ENCODE measurements at places on chromosomes 4 and X.

GRCh38 chrX:41192880-41193279 lies 107.6 kb downstream of the USP9X start:
- DNase-seq = no peak

DNA sequence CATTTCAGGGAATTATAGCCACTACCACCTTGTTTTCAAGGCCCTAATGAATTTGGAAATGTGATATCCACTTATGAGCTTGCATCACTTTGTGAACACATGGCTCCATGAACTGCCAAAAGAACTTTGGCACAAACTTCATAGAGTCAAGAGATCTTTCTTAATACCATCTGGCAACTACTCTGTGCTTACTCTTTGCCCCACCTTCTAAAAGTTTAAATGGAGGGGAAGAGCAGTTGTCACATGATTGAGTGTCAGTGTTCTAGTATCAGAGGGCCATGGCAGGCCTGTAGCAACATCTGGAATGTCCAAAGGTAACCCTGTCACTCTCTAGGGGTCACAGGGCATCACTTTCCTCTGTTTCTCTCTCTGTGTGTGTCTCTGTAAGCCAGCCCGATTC lies 2.6 kb upstream of the ADH1B start:
- DNase-seq = no peak

- DNase-seq = no peak
Measured at GRCh38 chr4:144658903-144659302, 12.9 kb downstream of the HHIP start.

DNA sequence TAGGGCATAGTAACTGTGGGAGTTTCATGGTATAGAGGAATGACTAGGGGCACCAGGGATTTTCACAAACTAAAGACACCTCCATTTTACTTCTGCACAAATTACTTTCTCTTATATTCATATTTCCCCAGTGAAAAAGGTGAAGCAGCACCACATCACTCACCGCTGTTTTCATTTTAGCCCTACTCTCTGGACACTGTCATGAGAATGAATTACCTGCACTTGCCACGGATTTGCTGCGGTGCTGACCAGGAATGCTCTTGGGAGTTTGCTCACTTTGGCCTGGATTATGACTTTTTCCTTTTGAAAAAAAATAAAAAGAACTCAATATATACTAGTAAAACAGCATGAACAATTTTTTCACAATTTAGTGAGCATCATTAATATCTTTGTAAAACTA lies 351.3 kb downstream of the NKX6-1 start:
- DNase-seq = no peak

GRCh38 chr4:20109391-20109790 lies 142.3 kb upstream of the SLIT2 start:
- no peak for DNase-seq

All from iPS DF 6.9 (cell line).